NCI-H1417 (cell line): ENCODE measurements at places on chromosomes 11 and 22.

DNA sequence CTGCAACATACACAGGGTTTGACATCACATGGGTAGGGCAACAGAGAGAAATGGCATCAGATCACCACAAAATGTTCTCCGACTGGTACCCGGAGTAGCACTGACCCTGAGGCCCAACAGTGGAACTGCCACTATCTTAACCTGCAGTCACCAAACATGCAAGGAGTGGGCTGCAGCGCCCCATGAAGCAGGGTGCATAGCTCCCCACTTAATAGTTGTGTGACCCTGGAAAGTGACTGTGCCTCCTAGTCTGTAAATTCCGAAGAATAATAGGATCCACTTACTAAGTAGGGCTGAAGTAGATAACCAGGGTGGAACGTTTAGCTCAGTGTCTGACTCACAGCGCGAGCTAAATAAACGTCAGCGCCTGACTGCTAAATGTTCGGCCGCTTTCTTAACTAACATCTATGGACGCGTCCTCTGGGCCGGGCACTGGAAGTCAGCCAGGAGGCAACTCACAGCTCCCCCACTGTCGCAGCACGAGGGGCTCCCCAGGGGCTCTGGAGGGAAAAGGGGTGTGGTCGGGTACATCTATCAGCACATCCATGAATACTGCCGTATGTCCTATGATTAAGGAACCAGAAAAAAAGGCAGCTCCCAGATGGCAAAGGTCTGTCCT lies 777 bp downstream of the LTO1 start:
- DNase-seq, result peak; percentile 59

GRCh38 chr11:66332371-66333219 lies 3.6 kb downstream of the RIN1 start:
- DNase-seq, result no peak

DNA sequence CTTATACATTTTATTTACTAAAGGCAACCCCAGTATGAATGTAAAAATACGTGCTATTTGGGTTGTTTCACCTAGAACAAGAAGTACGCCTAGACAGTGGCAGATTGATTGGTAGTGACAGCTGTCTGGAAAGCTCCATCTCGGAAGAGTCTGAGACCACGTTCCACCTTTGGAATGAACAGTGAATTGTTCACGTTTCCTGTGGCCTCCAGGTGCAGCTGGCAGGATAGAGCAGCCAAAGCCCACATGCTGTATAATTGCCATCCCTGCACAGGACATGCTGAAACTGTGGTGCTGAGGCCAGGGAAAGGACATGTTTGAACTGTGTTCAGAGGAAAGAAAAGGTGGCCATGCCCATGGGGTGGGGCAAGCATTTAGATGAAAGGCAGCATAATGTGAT lies 218.7 kb upstream of the MTNR1B start:
- no peak for DNase-seq

DNA sequence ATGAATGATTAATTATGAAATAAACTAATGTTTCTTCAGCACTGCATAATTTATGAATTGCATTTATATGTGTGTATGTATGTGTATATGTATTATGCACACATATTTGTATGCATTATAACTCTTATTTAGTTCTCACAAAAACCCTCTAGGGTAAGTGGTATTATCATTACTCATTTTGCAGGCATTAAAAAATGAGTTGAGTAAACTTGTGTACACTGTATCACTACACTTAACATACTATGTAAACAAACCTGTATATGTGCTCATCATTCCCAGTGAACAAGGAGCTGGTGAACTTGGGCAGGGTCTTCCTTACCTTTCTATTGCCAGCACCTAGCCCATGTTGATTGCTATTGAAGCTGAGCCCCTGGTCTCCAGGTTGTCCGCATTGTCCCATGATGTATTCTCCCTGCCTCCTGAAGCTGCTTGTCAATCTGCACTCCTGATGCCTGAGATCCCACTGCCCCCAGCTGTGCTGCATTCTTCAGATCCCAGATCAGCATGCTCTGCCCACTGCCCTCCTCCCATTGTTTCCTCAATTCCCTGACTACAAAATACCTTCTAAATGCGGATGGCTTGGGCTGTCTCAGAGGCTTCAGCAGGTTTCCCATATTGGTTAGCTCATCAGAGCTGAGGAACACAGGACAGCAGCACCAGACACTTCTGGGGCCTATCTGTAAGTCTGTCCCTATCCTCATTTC lies 267.9 kb upstream of the SESN3 start:
- no peak for DNase-seq

DNA sequence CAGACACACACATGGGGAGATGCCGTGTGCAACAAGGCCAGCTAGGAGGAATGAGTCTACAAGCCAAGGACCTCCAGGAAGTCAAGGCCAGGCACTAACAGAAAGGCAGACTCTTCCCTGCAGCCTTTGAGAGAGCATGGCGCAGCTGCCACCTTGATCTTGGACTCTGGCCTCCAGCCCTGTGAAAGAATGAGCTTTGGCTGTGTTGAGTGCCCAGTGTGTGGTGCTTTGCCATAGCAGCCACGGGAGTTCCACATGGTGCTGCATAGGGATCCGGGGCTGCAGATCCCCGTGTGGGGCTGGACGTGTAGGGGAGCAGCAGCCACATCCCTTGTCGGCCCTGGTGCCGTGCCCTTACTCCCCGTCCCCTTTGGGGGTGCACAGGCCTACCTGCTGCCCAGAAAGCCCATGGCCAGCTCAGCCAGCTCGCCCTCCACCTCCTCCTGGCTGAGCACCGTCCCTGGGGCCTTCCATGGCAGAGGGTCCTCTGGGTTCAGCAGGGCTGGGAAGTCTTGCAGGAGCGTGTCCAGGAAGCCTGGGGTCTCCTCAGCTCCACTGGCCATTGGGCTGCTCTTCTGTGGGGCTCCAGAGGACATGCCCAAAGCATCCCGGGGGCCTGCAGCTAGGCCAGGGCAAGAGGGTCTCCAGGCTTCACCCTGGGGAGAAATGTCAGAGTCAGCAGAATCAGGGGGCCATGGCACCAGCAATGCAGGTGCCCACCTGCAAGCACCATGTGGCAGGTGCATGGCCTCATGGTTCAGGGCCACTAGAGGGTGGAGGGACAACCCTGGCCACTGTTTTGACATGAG lies 7.0 kb downstream of the PPM1F start:
- DNase-seq, result no peak

DNA sequence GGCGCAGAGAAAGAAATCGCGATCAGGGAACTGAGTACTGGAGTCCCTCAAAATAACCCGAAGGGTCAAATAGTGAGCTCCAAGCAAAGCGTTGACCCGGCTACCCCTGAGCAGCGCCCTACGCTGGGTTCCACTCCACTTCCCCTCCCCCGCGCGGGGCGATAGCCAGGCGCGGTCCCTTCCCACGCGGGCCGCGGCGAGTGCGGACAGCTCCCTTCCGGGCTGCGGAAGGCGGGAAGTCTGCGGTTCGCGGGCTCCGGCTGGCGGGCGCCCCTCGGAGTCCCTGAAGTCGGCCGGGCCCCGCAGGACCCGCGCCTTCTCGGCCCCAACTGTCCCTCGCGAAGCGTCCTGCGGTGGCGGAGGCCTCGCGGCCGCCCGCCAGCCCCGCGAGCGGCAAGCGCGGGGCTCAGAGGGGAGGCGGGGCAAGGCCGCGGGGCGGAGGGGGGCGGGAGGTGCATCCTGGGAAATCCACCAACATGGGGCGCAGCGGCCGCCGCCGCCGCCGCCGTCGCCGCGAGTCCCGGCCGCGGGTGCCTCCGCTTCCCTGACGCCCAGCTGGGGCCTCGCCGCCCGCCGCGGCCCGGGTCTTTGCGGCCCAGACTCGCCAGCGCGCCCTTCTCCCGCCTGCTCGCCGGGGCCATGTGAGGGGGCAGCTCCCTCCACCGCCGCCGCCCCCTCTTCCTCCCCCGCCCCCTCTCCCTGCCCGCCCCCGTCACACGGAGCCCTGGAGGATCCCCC lies at the start of gene QSER1:
QSER1 (plus strand) TSS at position 457 of the 738 bp plus-strand sequence. CDS start 315 bp downstream, outside the sequence.
- peak; percentile 87 for DNase-seq

GRCh38 chr11:2518983-2519340 lies 74.2 kb downstream of the KCNQ1 start:
- no peak for DNase-seq

- DNase-seq, result no peak
Observed at GRCh38 chr11:74476536-74476935, 9.2 kb upstream of the KCNE3 start.

GRCh38 chr11:66752148-66752547 lies 23.1 kb upstream of the SPTBN2 start:
- DNase-seq, result no peak

DNA sequence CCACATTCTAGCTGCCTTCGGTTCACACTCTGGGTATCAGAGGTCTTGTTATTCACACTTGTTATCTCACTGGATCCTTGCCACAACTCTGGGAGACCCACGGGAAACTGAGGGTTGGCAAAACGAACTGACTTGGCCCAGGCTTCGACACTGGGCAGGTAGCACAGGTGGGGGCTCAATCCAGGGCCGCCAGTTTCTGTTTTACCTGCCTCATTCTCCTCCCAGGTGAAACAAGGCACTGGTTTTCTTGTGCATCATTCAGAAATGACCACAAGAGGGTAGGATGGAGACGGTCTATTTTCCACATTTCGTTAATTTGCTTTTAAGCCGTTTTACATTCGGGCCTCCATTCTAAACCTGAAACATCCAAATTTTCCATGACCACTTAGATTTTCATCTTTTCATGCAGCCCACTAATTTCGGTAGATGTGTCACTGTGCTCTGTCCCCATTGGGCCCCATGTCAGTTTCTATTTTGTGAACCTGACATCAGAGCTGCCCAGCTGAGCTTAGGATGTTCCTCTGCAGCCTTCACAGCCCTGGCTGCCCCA lies 108.1 kb downstream of the KIAA1671 start:
- DNase-seq, result no peak

DNA sequence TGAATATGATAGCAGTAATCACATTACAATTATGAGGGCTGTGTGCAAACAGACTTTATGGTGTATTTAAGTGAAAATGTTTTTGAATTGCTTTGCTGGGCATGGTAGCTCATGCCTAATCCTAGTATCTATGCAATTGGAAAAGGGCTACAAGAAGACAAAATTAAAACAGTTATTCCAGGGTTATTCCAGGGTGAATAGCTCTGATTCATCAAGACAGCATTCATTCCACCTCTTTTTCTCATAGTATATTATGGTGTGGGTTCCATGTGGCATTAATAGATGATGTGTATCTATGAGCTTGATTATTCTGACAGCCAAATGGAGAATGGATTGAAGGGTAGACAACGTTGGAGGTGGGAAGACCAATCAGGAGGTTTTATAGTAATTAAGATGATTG lies 12.1 kb upstream of the SIDT2 start:
- DNase-seq, result no peak

DNA sequence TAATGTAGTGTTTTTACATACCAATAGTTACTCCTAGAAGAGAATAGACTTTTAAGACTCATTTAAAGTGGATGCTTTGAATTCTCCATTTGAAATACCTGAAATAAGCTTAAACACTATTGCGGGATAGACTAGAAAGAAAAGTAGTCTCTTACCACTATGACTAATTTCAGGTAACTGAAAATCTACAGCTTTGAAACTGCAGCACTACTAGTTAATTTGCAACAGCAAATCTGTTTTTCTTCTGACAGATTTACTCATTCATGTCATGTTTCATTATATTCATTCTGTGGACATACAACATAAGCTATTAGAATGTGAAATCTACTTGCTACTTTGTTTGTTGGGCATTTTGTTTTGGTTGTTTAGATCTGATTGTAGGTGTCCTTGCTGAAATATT lies 153.6 kb downstream of the MAML2 start:
- DNase-seq, result no peak

DNA sequence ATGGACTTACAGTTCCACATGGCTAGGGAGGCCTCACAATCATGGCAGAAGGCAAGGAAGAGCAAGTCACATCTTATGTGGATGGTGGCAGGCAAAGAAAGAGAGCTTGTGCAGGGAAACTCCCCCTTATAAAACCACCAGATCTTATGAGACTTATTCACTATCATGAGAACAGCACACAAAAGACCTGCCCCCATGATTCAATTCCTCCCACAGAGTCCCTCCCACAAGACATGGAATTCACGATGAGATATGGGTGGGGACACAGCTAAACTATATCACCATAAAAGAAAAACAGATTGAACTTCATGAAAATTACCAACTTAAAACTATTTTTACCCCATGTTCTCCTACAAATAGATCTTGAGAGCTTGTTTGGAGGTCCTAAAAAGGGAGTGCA lies 19.6 kb downstream of the ENTHD1 start:
- no peak for DNase-seq

DNA sequence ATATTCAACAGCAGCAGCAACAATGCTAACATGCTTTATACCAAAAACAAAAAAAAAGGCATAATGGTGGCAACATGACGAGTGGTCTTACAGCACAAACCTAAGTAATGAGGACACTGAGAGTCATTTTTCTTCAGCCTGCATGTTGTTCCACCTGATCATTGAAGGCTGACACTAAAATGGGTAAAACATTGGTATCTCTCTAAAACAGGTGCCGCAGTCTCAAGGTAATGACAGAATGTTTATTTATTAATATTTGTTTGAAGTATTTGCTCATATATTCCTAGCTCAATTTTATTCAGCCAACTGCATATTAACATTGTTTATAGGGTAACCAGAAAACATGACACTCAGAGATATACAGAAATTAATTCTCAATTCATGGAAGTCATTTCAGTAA lies 8.3 kb upstream of the DEUP1 start:
- no peak for DNase-seq

DNA sequence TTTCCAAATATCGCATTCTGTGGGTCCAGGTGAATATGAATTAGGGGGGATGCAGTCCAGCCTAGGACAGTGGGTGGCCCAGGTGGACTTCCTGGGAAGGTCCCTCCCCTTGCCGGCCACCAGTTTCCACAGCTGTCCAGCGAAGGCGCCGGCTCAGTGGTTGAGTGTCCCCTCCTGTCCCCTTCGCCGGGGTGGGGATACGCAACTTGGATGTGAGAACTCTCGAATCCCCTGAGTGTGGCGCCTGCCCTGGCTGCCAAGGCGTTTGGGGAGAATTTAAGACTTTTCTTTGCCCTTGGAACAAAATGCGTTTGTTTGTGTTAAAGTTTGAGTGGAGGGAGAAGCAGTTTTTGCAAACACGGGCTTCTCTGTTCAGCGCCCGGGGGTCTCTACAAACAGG lies 123.7 kb downstream of the KCNQ1OT1 start:
- no peak for DNase-seq

DNA sequence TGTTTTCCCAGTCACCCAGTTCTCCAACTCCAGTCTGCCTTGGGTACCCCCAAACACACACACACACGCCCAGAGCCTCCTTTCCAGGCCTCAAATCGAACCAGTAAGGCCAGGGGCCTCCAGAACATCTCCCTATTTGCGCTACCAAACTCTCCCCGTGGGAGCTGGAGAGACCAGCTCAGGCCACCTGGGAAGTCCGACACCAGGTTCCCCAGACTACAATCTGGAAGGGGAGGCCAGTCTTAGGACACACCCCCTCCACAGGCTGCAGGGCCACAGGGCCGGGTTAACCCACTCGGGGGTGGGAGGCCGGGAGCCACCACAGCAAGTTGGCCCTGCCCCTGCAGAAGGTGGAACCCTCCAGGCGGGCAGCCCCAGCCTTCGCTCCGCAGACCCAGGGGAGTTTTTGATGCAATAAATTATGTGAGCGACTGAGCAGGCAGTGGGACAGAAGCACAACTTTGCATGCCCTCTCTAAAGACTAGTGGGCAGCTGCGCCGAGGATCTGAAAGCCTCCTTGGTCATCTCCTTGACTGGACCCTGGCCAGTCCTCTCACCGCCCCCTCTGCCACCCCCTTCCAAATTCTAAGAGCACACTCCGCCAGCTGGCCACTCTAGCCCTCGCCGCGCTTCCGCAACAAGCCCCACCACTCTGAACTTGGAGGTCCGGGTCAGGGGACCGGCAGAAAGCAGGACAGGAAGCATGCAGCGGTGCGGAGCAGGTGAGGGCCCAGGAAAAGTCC lies 2.8 kb downstream of the IGF2 start:
- no peak for DNase-seq
